ENCODE measurements at places on chromosomes 3 and 15. TPM values are rescaled to one million over a fixed set of nuclear protein-coding genes. Genes with fewer than 3 reads are reported as not detected.

DNA sequence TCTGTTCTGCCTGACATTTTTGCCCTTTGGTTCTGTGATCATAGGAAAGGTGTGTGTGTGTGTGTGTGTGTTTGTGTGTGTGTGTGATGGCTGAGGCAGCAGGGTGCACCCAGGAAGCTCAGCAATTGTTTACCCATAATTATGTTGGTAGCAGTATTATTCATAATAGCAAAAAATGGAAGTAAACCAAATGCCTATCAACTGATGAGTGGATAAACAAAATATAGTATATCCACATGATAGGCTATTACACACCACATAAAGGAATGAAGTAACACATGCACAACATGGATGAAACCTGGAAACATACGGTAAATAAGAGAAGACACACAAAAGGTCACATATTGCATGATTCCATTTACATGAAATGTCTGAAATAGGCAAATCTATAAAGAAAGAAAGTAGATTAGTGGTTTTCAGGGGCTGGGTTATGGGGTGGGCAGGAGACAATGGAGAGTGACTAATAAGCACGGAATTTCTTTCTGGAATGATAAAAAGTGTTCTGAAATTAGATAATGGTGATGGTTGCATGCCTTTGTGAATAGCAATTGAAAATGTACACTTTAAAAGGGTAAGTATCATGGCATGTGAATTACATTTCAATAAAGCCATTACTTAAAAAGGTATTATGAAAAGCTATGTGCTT lies 167.2 kb downstream of the POLR2M start:
- no peak for DNase-seq
- no peaks in the 10 kb centered on the region for H3K4me1 ChIP-seq
- no peaks in the 10 kb centered on the region for H3K36me3 ChIP-seq
- H3K27ac ChIP-seq, result no peak overlapping the region
- H3K4me3 ChIP-seq, result no peak overlapping the region

- no peak overlapping the region for H3K4me3 ChIP-seq
- H3K4me1 ChIP-seq, result no peaks in the 10 kb centered on the region
- no peak overlapping the region for H3K27ac ChIP-seq
Observed at GRCh38 chr3:110789315-110789714, 282.3 kb upstream of the NECTIN3 start.

GRCh38 chr15:57506422-57506821 lies 85.3 kb upstream of the MYZAP start:
- H3K4me3 ChIP-seq, result no peak overlapping the region
- peaks cover 85% of the 10 kb centered on the region for H3K4me1 ChIP-seq

GRCh38 chr3:22620498-22620897 lies 582.6 kb upstream of the UBE2E2 start:
- no peaks in the 10 kb centered on the region for H3K36me3 ChIP-seq
- H3K27me3 ChIP-seq, result no peaks in the 10 kb centered on the region
- no peak overlapping the region for H3K4me3 ChIP-seq
- H3K27ac ChIP-seq, result no peak overlapping the region

DNA sequence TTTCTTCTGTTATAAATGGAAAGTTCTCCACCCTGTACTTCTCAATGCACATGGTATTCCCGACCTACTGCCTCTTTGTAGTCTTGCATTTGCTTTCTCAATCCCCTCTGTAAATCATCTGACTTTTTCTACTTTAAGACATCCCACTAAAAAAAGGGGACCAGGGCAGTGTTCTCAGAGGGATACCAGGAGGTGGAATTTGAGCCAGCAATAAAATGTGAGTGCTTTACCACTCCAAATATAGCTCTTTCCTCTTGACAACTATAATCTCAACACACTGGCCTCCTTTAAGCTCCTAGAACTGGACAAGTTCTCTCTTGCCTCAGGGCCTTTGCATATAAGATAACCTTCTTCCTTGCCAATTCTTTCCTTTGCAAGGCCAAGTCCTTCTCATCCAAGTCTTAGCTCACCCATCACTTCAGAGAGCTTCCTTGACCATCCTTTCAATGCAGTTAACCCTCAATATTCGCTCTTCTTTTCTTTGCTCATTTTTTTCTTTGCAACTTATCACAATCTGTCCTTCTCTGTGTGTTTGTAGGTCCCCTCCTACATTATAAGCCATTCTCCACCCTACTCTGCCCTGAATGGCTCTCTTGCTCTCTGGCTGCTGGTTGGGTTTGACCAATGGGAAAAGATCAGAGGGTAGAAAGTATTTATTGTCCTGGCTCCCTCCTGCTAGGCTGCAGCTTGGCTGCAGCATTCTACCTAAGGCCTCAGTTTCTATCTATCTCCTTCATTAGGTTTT lies 93.4 kb downstream of the PRICKLE2 start:
- H3K4me1 ChIP-seq, result no peaks in the 10 kb centered on the region
- H3K27me3 ChIP-seq, result no peaks in the 10 kb centered on the region
- DNase-seq, result no peak

SAMD7 gene
- total RNA-seq, result not detected
